ENCODE measurements at places on chromosomes 6 and 20.
A peak's percentile ranks its signal among the peaks of the same experiment; 100 is the strongest.

DNA sequence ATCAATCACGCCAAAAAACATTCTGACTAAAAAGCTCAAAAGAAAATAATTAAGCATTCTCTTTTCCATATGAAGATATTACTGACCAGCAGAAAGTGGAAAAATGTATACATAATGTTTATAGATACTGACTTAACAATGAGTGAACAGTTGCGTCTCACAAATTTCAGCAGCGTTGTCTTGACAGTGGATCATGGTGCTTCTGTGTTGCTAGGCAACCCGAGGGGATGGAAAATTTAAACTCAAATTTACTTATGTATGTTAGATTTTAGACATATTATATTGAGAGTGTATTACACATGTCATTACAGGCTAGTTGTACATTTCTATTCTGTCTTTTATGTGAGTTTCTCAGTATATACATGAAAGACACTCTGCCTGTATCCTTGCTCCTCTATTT is 110.2 kb downstream of the LAMA2 start:
- DNase-seq = no peak

GRCh38 chr6:135126729-135127128 is 54.4 kb upstream of the MYB start:
- DNase-seq = no peak

DNA sequence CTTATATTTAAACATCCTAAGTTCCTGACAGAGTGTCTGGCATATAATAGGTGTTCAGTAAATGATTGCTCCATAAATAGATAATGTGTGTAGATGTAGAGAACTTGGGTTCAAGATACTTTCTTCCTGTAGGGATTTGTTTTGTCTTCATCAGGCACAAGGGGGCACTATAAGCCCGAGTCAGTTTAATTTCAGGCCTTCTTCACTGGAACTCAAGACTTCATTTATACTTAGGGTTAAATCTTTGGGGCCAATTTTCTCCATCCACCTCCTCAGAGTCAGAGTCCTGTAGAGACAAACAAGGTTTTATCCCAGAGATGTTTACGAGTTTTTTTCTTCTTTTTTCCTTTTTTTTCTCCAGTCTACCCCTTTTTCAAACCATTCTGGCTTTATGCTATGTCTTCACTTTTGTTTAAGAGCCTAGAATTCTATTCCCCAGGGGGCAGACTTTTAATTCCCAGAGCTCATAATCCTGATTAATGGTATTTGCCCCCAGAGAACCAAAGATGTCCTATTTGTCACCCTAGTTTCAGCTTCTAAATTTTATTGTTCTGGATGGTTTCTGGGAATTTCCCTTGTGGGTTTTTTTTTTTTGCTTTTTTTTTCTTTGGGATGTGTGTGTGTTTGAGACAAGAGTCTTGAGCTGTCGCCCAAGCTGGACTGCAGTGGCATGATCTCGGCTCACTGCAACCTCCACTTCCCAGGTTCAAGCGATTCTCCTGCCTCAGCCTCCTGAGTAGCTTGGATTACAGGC is 88.4 kb downstream of the HFE start:
- peak; percentile 44 for DNase-seq

- DNase-seq = no peak
Measured at GRCh38 chr20:24460712-24461111, 8.7 kb upstream of the SYNDIG1 start.

- no peak for DNase-seq
Measured at GRCh38 chr6:7726416-7727085, 652 bp downstream of the BMP6 start.

DNA sequence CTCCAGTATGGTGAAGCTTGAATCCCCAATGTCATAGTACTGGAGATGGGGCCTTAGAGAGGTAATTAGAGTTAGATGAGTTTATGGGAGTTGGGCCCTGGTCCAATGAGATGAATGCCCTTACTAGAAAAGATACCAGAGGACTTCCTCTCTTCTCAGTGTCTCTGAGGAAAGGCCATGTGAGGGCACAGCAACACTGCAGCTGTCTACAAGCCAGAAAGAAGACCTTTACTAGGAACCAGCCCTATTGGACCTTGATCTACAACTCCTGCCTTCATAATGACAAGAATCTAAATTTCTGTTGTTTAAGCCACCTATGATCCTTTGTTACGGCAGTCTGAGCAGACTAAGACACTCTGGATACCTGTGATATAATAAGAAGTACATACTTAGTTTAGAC is 31.4 kb upstream of the AKAP7 start:
- no peak for DNase-seq

- no peak for DNase-seq
Measured at GRCh38 chr6:13470238-13471140, 16.9 kb downstream of the GFOD1 start.

- DNase-seq = peak; percentile 39
Measured at GRCh38 chr20:64188682-64189529, 24.7 kb downstream of the MYT1 start.

DNA sequence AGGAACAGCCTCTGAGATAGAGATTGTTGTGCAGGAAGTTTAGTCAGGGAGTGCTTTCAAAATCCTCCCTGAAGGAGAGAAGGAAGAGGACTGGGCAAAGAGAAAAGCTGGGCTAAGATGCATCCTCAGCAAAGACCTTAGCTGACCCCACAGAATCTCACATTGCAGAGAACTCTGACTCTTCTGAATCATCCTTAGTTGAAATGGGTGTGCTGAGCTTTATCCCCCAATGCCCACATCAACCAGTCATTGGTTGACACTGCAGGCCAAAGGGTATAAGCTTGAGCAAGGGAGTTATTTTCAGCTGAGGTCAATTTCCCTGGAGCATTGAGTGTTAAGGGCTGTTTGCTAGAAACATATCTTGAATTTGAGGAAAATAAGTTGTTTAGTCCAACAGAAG is 732.2 kb downstream of the CBLN4 start:
- no peak for DNase-seq

- no peak for DNase-seq
Measured at GRCh38 chr20:1163105-1163504, 21.7 kb downstream of the TMEM74B start.

GRCh38 chr20:38864662-38865061 is 59.2 kb downstream of the PPP1R16B start:
- DNase-seq = no peak

GRCh38 chr6:110201151-110201884 is 21.1 kb downstream of the CDC40 start:
- DNase-seq = no peak

DNA sequence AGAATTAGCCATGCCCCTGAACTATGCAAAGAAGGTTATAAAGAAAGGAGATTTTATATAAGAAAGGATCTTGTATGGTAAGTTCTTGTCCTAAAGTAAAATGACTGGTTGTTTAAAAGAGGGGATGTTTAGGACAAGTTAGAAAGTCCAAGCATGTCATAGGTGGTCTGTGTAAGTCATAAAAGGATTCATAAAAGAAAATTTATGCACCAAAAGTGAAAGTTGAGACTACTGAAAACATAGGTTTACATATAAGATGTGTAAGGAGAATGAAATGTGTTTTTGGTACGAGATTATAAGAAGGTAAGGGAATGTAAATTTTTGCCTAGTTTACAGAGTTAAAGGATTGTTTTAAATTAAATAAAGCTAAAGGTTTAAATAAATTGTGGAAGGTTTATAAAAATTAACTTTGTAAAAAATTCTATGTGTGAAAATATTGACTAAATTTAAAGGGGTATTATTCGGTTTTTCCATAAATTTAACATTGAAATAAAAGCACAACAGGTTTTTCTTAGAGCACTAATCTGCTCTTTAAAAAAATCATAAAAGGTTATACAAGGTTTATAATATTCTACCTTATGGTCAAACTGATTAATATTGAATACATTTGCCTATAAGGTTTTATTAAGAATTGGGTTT is 93.6 kb upstream of the UST start:
- no peak for DNase-seq

GRCh38 chr6:127376685-127377084 is 33.3 kb upstream of the ECHDC1 start:
- DNase-seq = no peak

DNA sequence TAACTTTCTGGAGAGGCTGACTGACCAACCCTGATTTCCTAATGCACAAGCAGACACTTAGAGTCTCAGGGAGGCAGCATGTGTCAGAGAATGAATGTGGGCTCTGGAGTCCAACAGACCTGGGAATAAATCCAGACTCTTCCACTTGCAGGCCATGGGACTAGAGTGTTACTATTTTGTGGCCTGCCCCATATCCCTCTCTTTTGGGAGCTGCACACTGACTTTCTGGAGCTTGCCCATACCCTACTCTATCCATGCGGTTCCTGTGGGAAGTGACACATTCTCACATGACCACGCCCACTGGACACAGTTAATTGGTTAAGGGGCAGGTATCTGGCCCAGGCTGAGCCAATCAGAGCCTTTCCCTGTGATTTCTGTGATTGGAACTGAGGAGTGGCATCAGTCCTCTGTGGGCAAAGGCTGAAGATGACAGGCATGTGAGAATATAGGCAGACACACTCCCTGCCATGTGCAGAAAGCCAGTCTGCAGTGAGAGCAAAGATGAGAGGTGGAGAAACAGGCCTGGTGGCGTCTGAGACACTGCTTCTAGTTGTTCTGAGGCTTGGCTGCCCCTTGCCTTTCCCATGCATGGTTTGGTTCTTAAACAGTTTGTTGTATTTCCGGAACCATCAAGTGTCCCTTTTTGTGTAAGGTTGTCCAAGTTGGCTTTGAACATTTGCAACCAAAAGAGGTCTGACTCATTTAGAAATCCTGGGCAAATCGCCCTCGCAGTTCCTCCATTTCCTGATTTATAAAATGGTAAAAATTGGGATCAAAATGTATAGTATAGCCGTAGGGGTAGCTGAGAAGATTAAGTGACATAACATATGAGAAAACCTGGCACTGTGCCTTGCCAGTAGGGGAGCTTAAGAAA is 125.6 kb downstream of the CDC5L start:
- DNase-seq = no peak

DNA sequence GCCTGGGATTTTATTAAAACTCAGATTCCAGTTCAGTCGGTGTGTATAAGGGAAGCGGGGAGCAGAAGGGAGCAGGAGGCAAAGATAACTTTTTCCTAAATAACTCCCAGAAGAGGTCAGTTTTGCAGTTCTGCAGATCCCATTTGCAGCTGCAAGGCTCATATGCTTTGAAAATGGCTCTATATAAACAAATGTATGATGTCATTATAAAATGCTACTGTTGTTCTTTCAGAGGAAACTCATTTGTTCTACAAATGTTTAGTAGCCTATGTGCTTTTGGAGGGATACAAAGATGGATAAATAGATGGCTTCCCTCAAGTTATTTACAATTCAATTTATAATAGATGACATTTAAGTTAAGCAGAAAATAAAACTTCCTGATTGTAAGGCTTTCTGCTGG is 29.2 kb upstream of the DSP start:
- no peak for DNase-seq

GRCh38 chr6:131651782-131652181 is 14.7 kb downstream of the ENPP3 start:
- DNase-seq = no peak

- no peak for DNase-seq
Measured at GRCh38 chr6:50077385-50077784, 27.7 kb upstream of the DEFB112 start.

GRCh38 chr6:88566746-88567534 is 396.5 kb downstream of the RNGTT start:
- DNase-seq = no peak

DNA sequence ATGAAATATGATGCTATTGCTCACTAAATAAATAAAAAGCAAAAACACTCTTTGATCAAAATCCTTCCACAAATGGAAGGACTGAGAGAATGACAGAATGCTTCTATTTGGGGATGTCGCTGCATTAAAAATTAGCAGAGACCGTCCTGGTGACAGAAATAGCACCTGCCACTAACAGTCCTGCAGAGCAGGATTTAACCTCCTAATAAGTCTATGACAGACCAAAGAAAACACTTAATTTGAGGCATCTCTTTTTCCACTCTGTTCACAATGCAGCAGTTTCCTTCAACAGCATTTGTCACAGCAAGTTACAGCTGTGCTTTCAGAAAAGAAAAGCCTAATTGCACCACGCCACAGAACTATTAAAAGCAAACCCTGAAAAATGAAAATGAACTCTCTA is 140.6 kb upstream of the BEND6 start:
- no peak for DNase-seq

DNA sequence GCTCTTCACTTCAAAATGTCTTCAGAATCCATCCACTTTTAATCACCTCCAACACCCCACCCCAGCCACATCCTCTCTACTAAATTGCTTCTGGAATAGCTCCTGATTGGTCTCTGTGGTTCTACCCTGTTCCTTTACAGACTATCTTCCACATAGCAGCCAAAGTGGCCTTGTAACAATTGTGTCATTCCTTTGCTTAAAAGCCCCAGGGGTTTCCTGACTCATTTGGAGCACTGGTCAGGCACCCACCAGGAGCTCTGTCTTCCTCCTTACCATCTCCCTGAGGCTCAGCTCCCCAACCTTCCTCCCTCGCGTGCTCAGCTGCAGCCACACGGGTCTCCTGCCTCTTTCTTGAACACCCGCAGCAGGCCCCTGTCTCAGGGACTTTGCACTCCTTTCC is 126.8 kb downstream of the HIVEP1 start:
- DNase-seq = no peak

GRCh38 chr6:30041821-30042220 is 19.2 kb upstream of the POLR1H start:
- no peak for DNase-seq

DNA sequence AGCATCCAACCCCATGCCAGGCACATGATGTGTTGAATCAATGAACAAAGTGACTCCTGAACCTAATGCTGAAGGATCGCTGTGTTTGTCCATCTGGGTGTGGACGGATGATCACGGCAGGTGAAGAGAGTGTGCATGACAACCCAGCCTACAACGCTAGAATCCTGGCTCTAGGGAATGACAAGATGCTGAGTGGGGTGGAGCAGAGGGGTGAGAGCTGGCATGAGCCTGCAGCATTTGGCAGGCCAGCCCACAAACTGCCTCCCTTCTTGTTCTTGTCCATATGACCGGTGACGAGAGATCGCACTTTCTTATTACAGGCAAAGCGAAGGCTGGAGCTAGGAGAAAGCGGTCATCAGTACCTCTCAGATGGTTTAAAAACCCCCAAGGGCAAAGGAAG is 54.7 kb upstream of the CDKAL1 start:
- DNase-seq = no peak

- DNase-seq = no peak
Measured at GRCh38 chr6:130888246-130888645, 61.0 kb downstream of the SMLR1 start.

DNA sequence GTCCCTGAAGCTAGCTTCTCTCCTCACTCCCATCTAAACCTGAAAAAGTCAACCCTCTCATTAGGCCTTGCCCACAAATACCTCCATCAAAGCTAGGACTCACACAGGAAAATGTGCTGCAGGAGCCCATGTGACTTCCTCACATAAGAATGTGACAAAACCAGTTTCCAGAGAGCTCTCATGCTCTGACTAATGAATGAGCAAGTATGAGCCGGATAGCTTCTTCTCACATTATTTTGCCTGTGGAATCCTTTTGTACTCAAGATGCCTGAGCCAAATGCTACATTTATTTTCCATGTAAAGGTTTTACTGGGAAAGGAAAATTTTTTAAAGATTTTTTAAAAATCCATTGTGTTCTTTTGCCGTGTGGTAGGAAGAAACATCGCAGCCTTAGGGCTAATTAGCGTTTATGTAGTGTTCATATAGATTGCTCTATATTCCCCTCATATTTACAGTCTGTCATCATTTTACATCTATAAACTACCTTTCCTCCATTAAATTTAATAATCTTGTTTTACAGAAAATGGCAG is 68.6 kb upstream of the CCN6 start:
- DNase-seq = no peak

GRCh38 chr6:31876357-31876756 is 2.4 kb downstream of the SLC44A4 start:
- no peak for DNase-seq
